ENCODE measurements at places on chromosomes 5 and 9.

DNA sequence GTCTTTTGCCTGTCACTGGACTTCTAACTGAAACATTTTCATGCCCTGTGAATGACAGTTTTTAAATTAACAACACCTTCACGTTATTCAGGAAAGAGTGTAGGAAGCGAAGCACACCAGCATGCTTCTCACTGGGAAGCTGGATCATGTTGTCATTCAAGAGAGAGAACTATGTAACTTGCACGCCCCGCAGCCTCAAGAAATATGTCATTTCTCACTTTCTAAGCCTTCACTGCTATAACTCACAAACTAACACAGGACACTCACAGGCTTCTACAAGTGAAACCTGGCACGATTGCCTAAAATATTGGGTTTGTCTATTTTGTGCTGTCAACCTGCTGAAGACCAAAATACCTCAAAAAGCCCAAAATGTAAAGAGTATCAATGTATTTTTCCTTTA lies 466.3 kb downstream of the EFNA5 start:
- DNase-seq, result no peak

GRCh38 chr5:112971276-112971675 lies 5.3 kb upstream of the DCP2 start:
- no peak for DNase-seq

DNA sequence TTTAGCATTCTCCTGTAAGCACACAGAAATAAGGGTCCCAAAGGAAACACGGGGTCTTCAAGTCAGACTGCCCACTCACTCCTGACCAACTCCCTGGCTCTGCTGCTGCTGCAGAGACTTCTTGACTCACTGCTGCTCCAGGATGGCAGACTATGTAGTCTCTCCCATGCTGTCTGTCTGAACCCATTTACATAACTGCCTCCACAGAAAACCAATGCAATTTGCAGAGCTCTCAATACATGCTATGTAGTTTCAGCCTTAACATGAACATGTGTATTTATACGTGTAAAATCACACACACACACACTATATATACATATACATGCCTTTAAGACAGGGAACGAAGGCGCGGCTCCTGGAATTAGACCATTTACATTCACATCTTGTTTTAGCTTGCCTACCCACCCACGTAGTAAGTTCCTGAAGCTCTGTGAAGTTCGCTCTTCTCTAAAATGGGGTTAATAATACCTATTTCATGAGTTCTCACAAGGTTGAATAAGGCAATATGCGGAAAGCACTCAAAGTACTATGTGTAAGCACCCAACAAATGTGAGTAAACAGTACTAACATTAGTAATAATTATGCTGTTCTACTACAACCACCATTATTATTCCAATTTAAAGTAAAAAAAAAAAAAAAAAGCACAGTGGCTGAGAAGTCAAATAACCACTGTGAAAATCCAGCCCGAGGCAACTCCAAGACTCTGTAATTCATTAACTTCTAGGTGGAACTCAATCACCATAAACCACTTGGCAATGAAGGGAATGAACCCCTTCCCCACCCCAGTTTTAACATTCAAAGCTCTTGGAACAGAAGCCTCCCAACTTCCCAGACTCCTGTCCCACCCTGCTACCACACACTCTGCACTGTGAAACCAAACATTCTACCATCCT lies 31.8 kb downstream of the PRELID2 start:
- no peak for DNase-seq

DNA sequence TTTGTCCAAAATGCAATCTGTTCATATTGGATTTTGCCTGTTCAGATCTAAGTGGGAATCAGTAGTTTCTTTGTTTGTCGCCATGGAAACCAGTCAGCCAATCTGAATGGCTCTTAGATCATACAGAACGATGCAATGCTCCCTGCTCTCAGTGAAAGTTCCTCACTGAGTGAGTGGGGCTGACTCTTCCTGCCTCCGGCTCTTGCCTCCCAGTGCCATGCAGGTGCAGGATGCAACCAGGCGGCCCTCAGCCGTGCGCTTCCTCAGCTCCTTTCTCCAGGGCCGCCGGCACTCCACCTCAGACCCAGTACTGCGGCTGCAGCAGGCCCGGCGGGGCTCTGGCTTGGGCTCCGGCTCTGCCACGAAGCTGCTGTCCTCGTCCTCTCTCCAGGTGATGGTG lies at the start of gene PTPDC1:
PTPDC1 (plus strand) TSS at position 151 of the 400 bp plus-strand sequence; CDS start at position 218, 67 bp downstream.
- DNase-seq, result no peak

- DNase-seq, result peak; percentile 57
Measured at GRCh38 chr9:117782931-117783788, 79.0 kb downstream of the TLR4 start.

All from NCI-H2081 treated with DMSO at 0.1 percent for 48 hours (cell line).